ENCODE measurements at places on chromosomes 4 and X.
A peak's percentile ranks its signal among the peaks of the same experiment; 100 is the strongest.

GRCh38 chrX:149275836-149276235 is 229.3 kb downstream of the IDS start:
- no peak for DNase-seq

DNA sequence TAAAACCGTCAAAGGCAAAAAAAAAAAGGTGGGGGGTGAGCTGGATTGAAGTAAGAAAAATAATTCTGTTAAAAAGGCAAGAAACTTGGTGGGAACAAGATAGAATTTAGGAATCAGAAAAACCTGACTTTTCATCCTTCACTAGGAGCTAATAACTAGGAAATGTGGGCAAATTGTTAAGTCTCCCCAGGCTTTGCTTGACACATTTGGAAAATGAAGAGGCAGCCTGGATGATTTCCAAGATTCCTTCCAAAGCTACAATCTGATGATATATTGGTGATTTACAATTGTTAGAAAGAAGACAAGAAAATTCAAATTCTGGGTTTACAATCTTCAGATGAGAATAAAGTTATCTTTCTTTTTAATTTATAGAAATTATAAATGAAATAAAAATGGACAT is 1062.5 kb downstream of the ADGRL3 start:
- DNase-seq = no peak

- peak; percentile 87 for DNase-seq
Measured at GRCh38 chr4:186725469-186726425, 2.1 kb upstream of the FAT1 start.

- no peak for DNase-seq
Measured at GRCh38 chr4:113636438-113636818, 125.1 kb downstream of the CAMK2D start.

- DNase-seq = no peak
Measured at GRCh38 chr4:173777921-173778320, 247.9 kb upstream of the HAND2 start.

DNA sequence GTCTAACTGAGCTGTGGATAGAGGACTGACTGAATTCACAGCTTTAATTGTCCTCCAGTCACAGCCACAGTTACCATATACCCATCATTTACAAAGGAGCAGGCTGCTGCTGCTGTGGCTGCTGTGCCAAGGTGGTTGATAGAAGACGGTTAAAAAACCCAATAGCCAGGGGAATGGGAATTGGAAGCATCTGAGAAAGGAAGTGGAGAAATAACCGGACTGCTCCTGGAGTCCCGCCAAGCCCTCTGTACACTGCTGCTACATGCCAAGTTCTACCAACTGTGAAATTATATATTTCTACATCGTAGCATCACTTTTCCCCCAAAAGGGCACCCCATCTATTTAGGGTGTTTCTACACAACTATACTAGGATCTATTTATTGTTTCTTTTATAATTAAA is 279.7 kb upstream of the ARX start:
- DNase-seq = no peak
